ENCODE measurements at places on chromosomes 16 and 17. TPM values are rescaled to one million over a fixed set of nuclear protein-coding genes. Genes with fewer than 3 reads are reported as not detected.

KIF2B gene
- total RNA-seq: not detected

- DNase-seq: no peak
These were observed 239.8 kb upstream of the SOX9 start for GRCh38 chr17:71881041-71881440.

GRCh38 chr16:82432261-82432660, 194.5 kb upstream of the CDH13 start:
- no peak for DNase-seq

GRCh38 chr16:19994466-19995170, 79.1 kb downstream of the GPR139 start:
- DNase-seq: no peak

PABPN1L gene
- total RNA-seq: not detected

SLC16A13 gene
- 2.2 TPM for total RNA-seq

- DNase-seq: peak; percentile 68
These were observed 57.0 kb downstream of the ABR start for GRCh38 chr17:1122533-1123392.

KCNAB3 gene
- 2.9 TPM for total RNA-seq

- no peak for DNase-seq
These were observed 44.8 kb downstream of the TRARG1 start for GRCh38 chr17:1324201-1324771.

DNA sequence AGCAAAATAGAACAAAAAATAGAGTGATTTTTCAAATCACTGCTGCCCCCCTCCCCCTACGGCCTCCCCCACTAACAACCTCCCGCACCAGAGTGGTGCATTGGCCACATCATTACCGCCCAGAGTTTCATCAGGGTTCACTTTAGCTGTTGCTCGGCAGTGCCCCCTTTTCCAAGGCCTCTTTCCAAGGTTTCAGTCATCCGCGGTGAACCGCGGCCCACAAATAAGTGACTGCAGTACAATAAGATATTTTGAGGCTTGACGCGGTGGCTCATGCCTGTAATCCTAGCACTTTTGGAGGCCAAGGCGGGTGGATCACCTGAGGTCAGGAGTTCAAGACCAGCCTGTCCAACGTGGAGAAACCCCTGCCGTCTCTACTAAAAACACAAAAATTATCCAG, 180.0 kb downstream of the MAF start:
- no peak for DNase-seq

USP6 gene
- total RNA-seq: not detected

- no peak for DNase-seq
These were observed 43.2 kb downstream of the SREBF1 start for GRCh38 chr17:17793378-17794214.

DNA sequence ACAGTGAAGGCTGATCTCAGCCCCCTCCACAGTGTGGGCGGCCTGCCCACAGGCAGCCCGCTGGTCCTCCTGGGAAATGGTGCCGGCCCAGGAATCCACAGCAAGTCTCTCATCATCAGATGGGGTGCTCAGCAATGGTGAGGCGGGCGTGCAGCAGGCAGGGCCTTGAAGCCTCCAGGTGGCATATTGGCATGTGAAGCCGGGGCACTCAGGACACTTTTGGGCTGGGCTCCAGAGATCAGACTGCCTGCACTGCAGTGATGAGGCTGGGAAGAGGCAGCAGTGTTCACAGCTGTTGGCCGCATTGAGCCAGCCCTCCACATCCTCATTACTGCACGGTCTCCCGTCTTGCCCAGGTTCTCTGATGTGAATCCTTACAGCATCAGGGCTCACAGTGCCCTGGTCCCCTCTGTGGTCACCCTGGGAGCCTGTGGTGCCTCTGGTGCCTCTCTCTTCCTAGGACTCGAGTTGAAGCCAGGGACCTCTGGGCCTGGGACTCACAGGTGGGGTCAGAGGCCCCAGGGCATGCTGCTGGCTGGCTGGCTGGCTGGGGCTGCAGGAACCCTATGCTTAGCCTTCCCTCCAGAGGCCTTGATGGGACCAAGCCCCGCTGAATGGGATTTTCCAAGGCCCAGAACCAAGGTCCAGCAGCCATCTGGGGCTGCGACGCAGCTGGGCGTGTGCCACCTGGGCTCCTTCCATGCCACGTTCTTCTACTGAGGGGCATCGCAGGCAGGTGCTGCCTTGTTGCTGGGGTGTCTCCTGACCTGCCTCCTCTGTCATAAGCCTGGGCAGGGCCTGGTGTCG, 48.6 kb downstream of the TNFRSF13B start:
- DNase-seq: no peak

DNA sequence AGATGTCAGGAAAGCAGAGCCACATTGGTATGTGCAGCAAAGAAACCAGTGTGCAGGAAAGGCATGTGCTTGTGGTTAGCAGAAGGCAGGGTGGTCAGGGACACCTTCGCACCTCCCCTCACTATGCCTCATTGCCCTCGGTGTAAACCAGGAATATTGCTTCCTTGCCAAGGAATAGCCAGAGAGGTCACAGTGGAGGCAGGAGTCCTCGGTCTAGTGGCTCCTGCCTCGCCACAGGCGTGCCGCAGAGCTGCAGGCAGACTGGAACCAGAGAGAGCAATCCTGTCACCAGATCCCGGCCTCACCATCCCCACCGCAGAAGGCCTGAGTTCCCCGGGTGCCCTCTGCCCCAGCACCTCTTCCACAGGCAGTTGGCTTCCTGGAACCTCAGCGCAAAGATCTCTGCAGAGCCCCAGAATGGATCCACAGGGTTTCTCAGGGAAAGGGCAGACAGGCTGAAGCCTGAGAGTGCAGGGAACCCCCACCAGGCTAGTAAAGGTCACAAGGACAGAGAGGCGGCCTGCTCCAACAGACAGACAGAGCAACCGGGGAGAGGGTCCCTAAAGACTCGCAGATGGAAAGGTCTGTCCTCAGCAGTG, 21.6 kb downstream of the CCDC182 start:
- no peak for DNase-seq

GRCh38 chr17:69558796-69559195, 144.3 kb downstream of the MAP2K6 start:
- no peak for DNase-seq

- DNase-seq: no peak
These were observed 153.1 kb upstream of the MPHOSPH6 start for GRCh38 chr16:82323171-82323570.

DNA sequence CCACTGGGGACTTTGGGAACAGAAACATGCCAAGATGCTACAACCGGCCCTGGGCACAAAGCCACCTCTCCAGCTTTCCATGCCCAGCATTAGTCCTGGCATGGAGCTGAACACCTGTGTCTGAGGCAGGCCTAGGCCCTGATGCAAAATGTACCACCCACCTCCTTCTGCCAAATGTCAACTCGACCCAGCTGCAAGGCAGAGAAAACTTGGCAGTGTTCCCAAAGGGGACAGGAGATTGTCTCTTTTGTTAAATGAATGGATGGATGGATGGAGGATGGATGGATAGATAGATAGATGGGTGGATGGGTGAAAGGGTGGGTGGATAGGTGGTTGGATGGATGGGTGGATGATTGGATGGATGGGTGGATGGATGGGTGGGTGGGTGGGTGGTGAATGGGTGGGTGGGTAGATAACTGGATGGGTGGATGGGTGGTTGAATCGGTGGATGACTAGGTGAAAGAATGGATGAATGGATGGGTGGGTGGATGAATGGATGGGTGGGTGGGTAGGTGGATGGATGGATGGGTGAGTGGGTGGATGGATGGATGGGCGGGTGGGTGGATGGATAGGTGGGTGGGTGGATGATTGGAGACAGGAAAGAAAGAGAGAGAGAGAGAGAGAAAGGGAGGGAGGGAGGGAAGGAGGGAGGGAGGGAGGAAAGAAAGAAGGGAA, 73.4 kb upstream of the TNRC6C start:
- no peak for DNase-seq

GRCh38 chr16:68710211-68710610, 26.9 kb upstream of the CDH1 start:
- DNase-seq: no peak

DNA sequence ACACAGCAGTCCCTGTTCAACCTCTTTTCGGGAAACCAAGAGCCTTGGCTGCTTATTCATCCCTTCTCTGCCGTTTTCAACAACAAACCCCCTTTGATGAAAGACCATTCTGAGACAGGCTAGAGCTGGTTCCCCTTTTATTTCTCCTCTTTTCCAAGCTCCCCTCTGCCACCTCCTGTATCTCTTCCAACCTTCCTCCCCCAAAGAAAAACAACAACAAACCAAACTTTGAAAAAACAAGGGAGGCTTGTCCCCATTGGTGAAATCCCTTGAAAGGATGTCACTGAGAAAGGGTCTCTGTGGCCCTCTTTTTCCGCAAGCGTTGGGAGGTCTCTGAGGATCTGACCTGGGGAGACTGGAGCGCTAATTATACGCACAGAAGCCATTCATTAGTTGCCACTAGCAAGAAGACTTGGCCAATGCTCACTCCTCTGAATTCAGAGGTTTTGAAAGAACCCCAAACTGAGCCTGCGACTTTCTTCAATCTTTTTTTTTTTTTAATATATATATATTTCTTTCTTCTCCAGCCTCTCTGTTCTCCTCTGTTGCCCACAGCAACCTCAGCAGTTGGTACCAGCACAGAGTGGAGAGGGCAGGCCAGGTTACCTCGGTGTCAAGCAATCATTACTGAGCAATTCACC, 101.4 kb downstream of the PITPNC1 start:
- no peak for DNase-seq

GRCh38 chr17:70366386-70366785, 197.1 kb downstream of the KCNJ2 start:
- no peak for DNase-seq

DNA sequence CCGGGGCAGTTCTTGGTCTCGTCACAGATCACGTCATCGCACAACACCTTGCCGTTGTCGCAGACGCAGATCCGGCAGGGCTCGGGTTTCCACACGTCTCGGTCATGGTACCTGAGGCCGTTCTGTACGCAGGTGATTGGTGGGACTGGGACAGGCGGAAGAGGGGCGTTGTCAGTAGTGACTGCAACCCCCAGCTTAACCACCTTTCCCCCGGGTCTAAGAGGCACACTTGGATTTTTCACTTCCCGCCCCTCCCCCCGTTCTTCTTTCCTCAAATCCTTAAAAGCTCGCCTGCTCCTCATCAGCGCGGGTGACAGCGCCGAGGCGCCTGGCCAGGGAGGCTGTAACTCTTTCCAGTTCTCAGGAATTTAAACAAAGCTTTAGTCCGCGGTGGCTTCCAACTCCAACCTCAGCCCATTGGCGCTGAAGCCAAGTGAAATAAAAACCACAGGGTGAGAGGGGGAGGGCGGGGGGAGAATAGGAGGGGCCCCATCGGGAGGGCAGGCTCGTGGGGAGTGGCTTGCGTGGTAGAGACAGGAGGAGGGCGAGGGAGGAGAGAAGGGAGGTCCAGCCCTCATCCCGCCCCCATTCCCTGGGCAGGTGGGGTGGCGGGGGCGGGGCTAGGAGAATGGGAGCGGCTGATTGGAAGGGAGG, 1.5 kb downstream of the COL1A1 start:
- DNase-seq: peak; percentile 71

DNA sequence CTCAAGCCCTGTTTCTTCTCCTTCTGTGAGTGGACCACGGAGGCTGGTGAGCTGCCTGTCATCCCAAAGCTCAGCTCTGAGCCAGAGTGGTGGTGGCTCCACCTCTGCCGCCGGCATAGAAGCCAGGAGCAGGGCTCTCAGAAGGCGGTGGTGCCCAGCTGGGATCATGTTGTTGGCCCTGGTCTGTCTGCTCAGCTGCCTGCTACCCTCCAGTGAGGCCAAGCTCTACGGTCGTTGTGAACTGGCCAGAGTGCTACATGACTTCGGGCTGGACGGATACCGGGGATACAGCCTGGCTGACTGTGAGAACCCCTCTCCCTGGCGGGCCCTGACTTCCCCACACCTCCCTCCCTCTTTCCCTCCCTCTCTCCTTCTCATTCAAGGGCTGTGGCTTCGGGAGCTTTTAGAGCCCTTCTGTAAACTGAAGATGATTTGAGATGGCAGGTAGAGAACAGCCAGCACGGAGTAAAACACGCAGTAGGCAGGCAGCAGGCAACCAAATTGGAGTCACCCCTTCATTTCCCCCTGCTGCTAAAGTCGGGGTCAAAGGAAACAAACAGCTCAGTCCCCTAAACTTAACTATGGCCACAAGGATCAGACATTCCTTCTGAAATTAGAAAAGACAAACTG, 3.9 kb downstream of the SPACA3 start:
- no peak for DNase-seq

DNA sequence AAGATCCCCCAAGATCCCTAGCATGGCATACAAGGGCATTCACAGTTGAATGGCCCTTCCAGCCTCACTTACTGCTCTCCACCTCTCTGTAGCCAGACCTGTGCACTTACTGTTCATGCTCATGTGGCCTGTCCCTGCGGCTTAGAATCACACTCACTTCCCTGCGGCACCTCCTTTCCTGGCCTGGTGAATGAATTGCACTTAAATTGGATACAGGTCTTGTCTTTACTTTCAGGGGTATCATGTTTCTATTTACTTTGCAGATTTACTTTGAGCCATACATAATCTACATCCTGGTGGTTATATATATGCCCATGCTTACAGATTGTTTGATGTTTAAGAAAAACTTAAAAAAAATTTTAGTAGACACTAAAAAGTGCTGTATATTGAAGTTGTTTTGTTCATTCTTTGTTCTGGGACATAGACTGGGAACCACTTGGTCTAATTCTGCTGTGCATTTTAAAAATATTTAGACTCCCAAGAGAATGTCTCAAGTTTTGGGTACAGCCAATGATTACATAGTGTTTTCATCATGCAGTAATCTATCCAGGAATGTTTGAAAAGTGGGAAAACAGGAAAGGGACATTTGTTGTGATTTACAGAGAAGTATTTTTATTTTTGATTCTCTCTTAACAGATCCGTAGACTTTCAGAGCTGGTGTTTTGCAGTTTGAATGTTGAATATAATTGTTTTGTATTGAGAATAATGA, 63.9 kb downstream of the NUP88 start:
- DNase-seq: no peak

GRCh38 chr16:57541754-57542435, 548 bp upstream of the ADGRG5 start:
- DNase-seq: peak; percentile 2

CSH1 gene
- total RNA-seq: not detected

PMFBP1 gene
- 1.0 TPM for total RNA-seq

DNA sequence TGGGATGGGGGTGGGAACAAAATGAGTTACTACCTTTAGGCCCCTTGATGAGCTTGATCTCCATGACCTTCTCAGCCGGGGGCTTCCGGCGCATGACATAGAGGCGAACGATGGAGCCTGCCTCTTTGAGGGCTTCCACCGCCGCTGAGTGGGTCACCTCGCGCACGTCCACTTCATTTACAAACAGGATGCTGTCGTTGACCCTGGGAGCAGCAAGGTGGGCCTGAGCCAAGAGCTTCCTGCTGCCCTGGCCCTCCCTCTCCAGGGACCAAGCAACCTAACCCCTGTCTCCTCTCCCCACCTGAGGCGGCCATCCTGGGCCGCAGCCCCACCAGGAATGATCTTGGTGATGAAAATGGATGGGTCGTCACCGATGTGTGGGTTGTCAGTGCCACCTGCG, 16.2 kb downstream of the DLG4 start:
- no peak for DNase-seq

GRCh38 chr17:75403131-75403530, 2.3 kb downstream of the GRB2 start:
- no peak for DNase-seq

RAP1GAP2 gene
- total RNA-seq: 4.6 TPM

All from omental fat pad (tissue), 4 donors.